ENCODE measurements at places on chromosomes 1 and 21.

GRCh38 chr21:21373969-21374368 is 375.8 kb downstream of the NCAM2 start:
- DNase-seq = no peak

DNA sequence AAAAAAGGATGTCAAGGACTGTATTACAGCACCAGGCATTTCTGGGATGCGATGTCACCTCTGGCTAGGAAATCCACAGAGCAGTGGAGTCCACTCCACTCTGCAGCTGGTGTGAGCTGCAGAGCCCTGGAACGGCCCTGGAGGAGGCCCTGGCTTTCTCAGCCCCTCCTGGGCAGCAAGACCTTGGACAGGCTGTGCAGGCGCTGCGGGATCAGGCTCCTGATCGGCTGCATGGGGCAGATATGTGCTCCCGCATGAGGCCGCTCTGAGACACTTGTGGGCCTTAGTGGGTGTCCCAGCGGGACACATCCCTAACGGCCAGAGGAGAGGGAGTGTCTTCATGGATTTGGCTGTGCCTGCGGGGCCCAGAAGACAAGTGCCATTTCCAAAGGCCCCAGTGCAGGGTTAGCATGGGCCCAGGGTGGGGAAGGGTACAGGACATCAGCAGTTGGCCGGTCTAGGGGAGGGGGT is 6.2 kb downstream of the DNMT3L start:
- DNase-seq = no peak

- no peak for DNase-seq
These were observed 83.0 kb downstream of the EPHB2 start for GRCh38 chr1:22793647-22794046.

- no peak for DNase-seq
These were observed 411.1 kb downstream of the PCP4 start for GRCh38 chr21:40278345-40278744.

GRCh38 chr1:108893141-108893530 is 16.4 kb downstream of the GPSM2 start:
- peak; percentile 26 for DNase-seq

GRCh38 chr1:91476533-91477217 is 24.0 kb upstream of the CDC7 start:
- DNase-seq = no peak

DNA sequence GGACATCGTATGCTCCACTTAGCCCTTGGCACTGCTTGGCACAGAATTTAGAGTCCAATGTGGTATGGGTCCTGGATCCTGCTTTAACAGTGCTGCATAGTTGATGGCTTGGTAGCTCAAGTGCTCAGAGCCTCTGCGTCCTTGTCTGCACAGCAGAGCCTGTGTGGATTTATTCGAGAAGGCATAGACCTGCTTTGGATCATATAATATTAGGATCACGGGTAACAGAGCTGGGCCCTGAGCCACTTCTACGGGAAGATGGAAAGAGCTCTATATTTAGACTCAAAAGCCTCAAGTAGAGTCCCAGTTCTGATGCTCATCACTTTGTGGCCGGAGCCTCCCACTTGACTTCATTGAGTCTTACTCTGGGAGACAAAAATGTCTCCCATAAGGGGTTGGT is 164.4 kb upstream of the EDN2 start:
- DNase-seq = no peak

DNA sequence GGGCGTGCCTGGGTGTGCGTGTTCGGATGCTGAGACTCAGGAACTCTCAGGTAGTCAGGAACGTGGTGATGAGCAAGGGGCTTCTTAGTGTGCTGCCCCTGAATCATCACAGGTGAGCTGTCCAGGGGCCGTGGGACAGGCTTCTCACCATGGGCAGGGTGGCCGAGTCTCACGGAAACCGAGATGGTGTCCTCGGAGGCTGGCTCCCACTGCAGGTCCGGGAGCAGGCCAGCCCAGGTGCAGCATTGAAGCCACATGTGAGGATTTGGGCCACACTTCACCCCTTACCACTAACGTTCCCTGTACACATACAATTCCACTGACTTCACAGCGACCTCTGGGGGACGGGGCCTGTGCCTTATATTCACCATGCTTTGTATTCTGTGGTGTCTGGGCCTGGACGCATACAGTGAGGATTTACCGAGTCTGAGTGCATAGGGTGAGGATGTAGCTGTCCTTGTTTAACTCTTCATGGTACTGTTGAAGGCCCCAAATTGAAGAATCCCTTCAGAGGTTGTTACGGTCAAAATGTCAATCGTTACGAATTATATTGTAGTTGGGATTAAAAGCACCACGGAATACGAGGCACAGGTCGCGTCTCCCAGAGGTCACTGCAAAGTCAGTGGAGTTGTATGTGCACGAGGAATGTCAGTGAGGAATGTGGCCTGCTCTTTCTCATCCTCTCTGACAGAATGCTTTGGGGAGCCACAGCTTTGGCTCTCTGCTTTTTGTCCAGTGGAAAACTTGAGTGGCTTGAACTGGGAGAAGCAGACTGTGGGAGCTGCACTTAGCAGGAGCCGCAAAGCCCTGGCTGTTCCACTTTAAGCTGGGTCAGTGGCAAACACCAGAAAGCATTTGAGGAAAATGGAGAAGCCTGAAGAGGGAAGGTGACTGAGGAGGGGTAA is 95.3 kb downstream of the MTR start:
- DNase-seq = no peak

GRCh38 chr1:75426688-75427087 is 184.2 kb downstream of the SLC44A5 start:
- no peak for DNase-seq

DNA sequence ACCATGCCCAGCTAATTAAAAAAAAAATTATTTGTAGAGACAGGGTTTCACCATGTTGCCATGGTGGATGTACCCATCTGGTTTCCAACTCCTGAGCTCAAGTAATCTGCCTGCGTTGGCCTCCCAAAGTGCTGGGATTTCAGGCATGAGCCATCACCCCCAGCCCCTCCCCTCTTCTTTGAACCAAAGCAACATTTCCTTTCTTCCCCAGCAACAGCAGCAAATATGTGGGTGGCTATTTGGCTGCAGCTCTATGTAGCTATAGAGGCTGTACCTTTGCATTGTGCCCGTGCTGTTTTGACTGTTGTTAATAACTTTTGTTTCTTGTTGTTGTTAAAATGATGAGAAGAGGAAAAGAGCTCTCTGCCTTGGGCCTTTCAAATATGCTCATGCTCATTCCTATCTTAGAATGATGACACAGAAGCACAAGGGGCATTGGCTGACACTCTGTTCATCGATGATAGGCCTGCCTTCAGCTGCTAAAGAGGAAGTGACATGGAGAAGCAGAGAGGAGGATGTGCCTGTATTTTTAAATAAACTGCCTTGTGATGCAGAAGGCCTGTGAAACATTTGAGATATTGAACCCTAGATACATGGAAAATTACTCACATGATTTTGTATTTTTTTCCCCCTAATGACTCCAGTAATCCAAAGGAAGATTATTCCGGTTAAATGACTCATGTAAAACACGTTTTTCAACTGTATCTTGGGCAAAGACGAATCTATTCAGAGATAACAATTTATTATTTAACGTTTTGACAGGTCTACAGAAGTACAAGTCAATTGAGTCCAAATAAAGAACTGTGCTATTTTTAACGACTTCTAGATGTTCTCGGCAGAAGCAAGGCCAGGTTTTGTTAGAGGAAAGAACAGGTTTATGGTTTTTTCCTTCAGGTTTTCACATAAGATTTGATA is 20.5 kb upstream of the XPR1 start:
- DNase-seq = peak; percentile 23

- no peak for DNase-seq
These were observed 52.8 kb downstream of the TRIM11 start for GRCh38 chr1:228353601-228354371.

DNA sequence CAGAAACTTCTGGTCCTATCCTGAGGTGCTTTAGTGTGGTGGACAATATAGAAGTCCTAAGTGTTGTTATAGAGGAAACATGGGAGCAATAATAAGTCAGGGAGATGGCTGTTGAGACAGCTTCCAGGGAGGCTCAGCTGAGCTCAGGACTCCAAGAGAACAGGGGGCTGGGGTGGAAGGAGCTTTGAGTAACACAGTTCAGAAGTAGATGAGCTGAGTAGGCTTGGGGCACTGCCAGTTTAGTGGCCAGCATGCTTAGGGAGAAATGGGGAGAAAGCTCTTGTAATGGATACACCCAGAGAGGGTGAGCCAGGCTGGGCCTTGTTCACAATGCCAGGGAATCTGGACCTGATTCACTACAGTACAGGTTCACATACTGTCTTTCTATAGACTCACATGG is 201.6 kb downstream of the DAB1 start:
- no peak for DNase-seq

DNA sequence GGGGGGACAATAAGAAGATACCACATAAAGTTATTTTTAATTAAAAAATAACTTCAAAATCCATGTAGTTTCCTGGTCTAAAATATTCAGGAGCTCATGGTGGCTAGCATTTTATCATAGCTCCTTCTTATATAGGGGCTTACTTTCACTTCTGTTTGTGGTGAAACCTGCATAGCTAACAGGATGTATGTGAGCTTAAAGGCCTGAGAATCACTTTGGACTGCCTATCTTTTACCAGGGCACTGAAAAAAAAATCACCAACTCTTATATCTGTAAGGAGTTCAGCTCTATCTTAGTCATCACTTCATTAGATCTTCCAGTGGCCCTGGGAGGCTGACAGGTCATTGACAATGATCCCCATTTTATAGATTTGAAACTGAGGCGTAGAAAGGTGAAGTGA is 21.3 kb downstream of the UROD start:
- DNase-seq = no peak

GRCh38 chr1:204405988-204406387 is 5.6 kb downstream of the PPP1R15B start:
- no peak for DNase-seq

DNA sequence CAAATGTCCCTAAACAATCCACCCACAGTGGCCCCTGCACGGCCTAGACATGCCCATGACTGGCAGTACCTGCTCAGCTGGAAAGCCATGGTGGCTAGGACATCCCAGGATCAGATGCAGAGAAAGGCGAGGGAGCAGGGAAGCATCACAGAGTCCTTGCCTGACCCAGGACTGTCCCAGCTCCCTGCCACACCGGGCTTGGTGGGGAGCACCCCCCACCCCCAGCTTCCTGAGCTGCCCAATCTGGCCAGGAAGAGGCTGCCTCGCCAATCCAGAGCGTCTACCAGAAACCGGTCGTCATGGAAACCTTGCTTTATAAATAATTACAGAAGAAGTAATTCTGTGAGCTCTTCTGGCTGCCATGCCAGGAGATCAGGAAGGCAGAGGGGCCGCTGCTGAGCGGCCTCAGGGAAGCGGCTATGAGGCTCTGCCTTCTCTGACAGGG is 34.8 kb downstream of the ACOT7 start:
- DNase-seq = peak; percentile 84

DNA sequence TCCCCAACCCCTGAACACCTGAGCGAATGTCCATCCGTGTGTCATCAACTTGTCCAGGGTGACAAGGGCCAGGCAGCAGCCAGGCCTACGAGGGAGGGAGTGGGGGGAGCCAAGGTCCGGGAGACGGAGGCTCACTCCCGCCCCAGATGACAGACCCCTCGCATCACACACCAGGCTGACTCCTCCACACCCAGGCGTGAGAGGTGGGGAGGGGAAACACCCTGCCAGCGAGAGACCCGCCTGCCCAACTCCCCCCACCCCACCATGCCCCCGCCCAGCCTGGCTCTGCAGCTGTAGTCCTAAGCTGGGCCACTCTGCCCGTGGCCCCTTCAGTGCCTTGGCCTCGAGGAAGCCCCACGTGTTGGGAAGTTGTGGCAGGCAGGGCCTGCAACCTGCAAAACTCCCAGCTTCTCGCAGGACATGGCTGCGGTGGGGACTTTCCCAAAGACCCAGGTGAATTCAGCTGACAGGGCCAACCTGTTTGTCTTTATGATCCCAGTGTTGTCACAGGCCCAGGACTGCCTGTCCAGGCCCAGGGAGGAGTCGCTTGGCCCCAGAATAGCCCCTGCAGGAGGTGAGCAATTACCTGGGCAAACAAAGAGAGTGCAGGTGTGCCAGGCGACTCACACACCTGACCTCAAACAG is 62.9 kb downstream of the RIPK4 start:
- no peak for DNase-seq

DNA sequence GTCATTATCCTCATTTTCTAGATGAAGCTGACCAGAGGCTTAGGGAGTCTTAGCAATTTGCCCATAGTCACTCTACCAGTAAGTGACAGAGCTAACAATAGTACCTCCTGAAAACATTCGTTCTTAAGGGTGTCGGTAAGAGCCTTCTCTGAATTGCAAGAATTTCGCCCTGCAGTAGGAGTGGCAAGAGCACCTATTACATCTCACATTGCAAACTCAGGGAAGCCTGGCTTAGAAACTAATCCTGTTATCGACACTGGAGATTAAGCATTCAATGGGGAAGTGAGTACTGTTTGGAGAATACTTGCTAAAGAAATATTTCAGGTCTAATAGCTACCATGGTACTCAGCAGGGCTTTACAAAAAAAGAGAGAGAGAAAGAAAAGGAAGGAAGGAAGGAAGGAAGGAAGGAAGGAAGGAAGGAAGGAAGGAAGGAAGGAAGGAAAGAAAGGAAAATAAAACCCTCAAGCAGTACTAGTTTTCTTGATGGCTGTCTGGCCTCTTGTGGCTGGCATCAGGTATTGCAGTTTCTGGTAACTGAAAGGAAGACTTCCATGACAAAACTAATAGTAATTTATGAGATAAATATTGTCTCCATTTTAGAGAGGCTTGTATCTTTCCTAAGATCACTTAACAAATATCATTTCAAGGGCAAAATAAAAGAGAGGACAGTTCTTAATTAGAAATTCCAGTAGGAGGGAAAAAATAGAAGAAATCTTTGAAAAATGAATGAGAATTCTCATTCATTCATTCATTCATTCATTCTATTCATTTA is 10.4 kb downstream of the C1orf226 start:
- peak; percentile 69 for DNase-seq

- peak; percentile 10 for DNase-seq
These were observed 38.7 kb downstream of the BCL9 start for GRCh38 chr1:147579934-147580537.

DNA sequence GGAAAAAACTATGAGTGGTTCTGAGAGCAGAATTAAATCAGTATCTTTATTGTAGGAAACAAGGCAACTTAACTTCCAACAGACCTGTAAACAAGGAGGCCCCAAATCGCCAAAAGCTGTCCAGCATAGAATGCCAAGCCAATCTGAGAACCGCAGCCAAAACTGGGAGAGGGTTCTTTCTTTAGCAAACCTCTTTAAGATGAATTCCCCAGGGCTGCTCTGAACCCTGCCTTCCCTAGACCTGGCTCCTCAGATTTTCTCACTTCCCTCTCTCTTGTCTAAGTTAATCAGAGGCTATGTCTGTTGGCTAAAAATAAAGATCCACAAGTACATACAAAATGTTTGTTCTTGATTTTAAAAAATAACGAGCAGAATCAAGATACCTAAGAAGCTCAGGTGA is 141.4 kb downstream of the SMYD3 start:
- DNase-seq = no peak

GRCh38 chr1:246153796-246154212 is 353.3 kb downstream of the SMYD3 start:
- DNase-seq = no peak

Measured in lung microvascular endothelial cell (primary cell).